Suppressor macrophage treated with lipopolysaccharide for 1 hour (primary cell): ENCODE measurements at places on chromosomes 1 and 21.

DNA sequence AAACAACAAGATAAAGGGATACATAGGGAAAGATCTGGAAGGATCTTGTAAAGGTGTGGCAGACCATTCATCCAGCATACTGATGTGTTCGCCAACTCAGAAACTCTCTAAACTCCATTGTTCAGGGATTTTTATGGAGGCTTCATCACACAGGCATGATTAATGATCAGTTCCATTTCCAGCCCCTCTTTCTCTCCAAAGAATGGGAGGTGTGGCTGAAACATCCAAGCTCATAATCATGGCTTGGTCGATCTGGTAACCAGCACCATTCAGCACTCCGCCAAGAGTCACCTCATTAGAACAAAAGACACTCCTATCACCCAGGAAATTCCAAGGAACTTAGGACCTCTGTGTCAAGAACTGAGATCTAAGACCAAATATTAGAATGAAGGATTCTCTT, 180.6 kb upstream of the RNPC3 start:
- DNase-seq = no peak

GRCh38 chr1:102872526-102872925, 235.8 kb downstream of the COL11A1 start:
- no peak for DNase-seq

DNA sequence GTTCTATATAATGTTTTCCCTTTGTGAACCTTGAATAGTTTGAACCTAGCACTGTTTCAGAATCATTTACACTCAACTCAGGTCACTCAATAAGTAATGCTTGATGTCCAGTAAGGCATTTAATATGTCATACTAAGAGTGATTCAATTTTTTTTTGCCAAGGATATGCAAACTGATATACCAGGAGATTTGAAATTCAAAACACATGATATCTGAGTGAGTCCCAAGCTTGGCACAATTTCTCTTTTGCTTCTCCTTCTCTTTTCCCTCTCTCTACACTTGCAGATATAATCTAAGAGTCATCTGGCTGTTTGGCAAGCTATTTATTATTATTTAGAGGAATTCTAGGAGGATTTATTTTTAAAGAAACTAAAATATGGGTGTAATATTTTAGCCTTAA, 61.6 kb upstream of the SPAG17 start:
- no peak for DNase-seq

DNA sequence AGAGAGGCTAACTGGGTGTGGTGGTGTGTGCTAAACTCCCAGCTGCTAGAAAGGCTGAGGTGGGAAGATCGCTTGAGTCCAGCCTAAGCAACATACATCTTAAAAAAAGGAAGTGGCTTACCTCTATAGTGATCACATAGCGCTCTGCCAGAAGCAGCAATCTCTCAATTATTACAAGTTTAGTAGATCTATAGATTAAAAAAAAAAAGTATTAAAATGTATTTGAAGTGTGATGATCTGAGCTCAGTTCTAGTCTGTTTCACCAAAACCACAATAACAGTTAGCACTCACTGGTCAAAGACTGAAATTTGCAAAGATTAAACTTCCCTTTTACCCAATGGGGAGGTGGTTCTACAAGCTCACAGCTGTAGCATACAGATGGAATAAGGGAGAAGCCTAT, 76.3 kb downstream of the USP24 start:
- DNase-seq = no peak

- DNase-seq = no peak
Measured at GRCh38 chr21:44856131-44856530, 17.4 kb downstream of the PTTG1IP start.

GRCh38 chr1:222926566-222926965, 111.7 kb downstream of the DISP1 start:
- no peak for DNase-seq

GRCh38 chr21:32538147-32538792, 47.1 kb downstream of the TCP10L start:
- DNase-seq = no peak

DNA sequence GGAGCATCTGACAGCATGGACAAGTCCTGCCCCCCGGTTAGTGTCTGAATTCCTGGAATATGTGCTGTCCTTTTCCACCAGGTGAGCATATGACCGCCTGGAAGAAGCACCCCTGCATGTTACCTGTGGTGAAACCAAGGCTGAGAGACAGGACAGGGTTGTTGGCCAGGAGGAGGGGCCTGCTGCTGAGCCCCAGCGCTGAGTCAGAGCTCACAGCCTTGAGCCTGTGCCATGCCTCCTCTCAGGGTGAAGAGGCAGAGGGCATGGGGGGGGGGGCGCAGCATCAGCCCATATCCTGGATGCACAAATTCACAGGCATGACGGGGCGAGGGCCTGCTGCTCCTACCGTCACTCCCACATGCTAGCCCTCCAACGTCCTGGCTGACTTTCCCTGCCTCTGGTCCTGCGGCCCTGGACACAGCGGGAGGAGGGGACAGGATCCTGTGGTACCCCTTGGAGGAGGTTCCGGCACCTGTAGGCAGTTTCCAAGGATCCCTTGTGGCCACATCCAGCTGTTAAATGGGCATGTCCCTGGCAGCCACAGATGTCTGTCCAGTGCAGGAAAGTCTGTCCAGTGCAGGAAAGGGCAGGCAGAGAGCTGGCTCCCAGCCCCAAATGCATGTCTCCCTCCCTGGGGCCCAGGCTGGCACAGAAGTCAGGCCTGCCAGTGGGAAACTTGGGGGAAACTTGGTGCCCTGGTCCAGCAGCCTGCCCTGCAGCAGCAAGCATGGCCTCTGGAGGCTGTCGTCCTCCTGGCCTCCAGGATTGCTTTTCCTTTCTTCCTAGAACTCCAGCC, 23.9 kb downstream of the TTC34 start:
- no peak for DNase-seq

GRCh38 chr21:15748586-15748985, 18.8 kb downstream of the USP25 start:
- no peak for DNase-seq
